H1 (cell line): ENCODE measurements at places on chromosomes 7 and 10.

DNA sequence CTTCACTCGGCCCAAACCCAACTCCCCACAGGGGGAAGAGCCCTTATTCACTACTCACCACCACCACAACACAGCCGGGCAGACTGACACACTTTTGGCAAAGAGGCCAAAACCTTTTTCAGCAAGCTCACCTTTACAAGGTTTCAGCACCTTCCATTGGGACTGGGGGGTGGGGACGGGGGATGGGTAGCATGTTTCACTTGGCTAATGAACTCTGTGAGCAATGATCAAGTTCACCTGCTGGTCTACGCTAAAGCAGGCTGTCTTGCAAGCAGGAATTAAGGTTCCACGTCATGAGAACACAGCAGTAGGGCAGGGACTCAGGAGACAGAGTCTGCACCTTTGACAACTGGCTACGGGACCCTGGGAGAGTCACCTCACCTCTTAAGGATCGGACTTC, 7.0 kb downstream of the FAM53B start:
- no peak for DNase-seq

- no peak for DNase-seq
These were observed 108.8 kb upstream of the MPP7 start for GRCh38 chr10:28411648-28412047.

- peak; percentile 91 for DNase-seq
These were observed 88.4 kb downstream of the BEND7 start for GRCh38 chr10:13440185-13441061.

- DNase-seq = no peak
These were observed 9.2 kb downstream of the MOSPD3 start for GRCh38 chr7:100621554-100621953.

DNA sequence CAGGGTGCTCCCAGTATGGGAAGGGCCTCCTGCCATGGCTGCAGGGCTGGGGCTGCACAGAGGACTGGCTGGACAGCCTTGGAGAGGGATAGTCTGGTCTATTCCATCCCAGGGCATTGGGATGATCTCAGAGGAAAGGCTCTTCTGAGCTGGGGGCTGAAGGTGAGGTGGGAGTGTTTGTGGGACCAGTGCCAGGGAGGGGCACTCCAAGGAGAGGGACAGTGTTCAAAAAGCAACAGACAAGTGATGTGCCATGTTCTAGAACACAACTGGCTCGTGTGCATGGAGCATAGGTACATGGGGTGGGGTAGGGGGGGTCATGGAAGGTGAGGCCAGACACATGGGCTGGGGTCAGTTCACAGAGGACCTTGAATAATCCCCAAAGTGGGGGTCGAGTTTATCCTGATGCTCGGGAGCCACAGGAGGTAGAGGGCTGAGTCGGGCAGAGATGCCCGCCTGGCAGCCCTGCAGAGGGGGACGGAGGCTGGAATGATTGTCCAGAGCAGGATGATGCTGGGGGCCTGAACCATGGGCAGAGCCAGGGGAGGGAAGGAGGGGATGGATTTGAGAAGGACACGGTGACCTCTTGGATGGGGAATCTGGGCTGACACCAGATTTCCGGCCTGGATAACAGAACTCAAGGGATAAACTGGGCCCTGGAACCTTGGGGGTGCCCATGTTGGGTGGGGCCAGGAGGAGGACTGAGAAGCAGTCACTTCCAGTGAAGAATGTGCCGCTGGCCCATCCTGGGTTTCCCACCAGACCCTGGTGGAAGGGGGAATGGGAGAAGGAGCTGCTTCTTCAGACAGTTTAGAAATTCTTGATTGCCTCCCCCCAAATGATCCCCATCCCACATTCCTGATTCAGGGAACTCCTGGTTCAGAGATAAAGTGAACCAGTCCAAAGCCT, 50.4 kb downstream of the NEURL1 start:
- DNase-seq = no peak

DNA sequence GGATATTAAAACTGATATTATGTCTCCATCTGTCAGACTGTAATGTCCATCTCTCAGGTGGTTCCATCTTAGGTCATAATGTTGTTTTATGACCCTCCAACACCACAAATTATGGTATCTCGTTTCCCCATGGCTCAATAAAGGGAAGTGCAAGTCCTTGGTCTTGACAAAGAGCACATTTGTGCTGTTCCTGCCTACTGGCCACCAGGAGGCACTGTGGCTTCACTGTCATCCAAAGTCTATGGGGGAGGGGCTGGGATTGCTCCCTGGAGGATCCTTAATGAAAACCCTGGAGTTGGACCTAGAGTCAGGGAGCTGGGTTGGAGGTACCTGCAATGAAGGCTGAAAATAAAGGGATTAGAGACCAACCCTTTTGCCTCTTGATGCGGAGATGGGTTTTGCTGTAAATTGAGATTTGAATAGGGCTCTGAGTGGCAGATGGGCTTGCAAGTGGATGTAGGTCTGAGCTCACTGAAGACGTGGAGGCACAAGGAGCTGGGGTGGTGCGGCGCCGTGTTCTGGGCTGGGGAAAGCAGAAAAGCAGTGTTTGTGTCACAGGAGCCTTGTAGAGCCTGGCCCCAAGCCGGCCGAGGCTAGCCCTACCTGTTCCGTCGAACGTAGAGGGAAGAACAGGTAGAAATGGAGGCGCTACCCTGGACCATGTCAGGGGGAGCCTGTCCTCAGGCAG, 180.5 kb upstream of the PRSS58 start:
- DNase-seq = peak; percentile 61

- no peak for DNase-seq
These were observed 109.0 kb upstream of the KLF6 start for GRCh38 chr10:3893901-3894563.

DNA sequence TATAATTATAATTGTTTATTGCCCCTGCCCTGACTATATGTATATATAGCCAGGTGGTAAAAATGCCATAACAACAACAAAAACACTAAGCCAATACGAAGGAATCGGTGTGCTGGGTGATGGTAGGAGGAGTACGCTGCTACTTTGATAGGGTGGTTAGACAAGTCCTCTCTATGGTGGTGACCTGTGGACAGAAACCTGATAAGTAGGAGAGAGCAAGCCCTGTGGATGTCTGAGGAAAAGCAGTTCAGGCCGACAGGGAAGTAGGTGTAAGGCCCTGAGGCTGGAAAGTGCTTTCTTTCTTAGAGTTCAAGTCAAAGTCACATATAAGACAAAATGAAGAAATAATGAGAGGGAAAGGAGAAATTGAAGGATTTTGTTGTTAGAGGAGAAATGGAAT, 823.8 kb upstream of the CELF2 start:
- DNase-seq = no peak

- DNase-seq = no peak
These were observed 21.1 kb downstream of the ZNF775 start for GRCh38 chr7:150400008-150400787.

DNA sequence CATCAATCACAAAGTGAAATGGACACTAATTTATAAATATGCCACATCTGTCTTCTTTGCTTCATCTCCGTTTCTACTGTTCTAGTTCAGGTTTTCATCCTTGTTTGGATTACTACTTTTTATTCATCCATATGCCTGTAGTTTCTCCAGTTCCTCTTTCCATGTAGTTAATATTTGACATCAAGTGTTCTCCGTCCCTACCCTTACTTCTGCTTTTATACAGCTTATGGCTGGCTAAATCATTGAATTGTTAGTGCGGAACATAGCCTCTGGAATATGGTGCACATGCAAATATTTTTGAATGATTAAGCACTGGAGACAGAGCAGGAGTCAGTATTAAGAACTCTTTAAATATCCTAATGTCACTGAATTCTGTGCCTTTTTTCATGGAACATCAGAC, 230.0 kb upstream of the PPP1R3A start:
- DNase-seq = no peak

- peak; percentile 96 for DNase-seq
These were observed 104.0 kb downstream of the TRIL start for GRCh38 chr7:28853834-28854749.

DNA sequence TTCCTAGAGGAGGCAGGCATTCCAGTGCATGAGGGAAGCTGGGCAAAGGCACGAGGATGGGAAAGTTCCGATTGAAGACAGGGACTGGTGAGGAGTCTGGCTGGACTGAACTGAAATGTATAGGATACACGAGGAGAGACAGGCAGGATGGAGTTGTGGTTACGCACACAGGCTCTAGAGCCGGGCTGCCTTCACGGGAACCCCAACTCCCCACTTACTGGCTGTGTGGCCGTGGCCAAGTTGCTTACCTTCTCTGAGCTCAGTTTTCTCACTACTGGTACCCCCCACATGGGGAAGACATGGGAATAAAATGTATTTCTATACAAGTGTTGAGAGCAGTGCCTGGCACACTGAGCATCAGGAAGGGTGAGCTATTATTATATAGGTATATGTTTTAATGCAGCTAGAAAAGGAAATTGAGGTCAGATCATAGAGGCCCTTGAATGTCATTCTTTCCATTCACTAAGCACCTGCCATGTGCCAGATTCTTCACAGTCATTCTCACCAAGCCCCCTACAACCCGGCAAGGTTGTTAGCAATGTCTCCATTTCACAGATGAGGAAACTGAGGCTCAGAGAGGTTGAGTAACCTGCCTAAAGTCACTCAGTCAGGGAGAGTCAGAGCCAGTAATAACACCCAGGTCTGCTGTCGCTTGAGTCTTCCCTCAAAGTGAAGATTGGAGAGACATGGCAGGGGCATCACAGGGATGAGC, 9.7 kb downstream of the CHST3 start:
- no peak for DNase-seq

- DNase-seq = no peak
These were observed 108.6 kb downstream of the SRI start for GRCh38 chr7:88111140-88111743.

DNA sequence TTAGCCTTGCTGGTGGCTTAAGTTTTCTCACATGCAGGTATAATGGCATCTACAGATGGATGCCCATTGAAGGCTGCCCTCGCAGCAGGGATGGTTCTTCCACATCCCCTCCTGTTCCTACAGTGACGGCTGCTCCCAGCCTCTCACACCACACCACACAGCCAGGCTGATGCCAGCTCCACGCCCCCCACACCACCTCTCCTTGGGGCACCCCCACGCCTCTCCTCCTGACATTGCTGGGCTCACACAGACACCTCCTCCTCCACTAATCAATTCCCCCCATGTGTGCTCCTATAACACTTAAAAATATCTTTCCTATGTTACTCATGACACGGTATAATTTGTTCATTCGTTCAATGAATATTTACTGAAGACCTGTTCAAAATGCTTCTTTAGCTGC, 244.0 kb downstream of the WDR37 start:
- DNase-seq = no peak

- no peak for DNase-seq
These were observed 11.3 kb upstream of the A1CF start for GRCh38 chr10:50896721-50897120.

- DNase-seq = no peak
These were observed 106.4 kb downstream of the AMPH start for GRCh38 chr7:38524786-38525185.

GRCh38 chr7:120413164-120413563, 140.2 kb downstream of the KCND2 start:
- DNase-seq = no peak

DNA sequence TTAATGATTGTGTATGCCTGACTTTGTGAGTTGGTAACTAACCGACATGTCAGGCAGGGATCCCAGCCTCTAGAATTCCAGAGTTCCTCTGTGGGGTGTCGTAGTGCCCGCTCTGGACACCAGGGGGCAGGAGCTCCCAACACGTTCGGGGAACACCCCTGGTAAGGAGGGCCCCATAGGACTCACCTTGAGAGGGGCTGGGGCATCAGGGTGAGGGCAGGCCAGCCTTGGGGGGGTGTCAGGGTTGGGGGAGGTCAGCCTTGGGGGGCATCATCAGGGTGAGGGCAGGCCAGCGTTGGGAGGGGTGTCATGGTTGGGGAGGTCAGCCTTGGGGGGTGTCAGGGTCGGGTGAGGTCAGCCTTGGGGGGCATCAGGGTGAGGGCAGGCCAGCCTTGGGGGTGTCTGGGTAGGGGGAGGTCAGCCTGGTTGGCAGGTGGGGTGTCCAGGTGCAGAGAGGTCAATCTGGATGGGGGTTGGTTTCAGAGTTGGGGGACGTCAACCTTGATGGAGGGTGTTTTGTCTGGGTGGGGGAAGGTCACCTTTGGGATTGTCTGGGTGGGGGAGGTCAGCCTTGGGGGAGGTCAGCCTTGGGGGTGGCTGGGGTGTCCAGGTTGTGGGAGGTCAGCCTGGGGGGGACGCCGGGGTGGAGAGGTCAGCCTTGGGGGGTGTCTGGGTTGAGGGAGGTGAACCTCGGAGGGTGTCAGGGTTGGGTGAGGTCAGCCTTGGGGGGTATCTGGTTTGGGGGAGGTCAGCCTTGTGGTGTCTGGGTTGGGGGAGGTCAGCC, 45.6 kb upstream of the SUN1 start:
- DNase-seq = peak; percentile 38

DNA sequence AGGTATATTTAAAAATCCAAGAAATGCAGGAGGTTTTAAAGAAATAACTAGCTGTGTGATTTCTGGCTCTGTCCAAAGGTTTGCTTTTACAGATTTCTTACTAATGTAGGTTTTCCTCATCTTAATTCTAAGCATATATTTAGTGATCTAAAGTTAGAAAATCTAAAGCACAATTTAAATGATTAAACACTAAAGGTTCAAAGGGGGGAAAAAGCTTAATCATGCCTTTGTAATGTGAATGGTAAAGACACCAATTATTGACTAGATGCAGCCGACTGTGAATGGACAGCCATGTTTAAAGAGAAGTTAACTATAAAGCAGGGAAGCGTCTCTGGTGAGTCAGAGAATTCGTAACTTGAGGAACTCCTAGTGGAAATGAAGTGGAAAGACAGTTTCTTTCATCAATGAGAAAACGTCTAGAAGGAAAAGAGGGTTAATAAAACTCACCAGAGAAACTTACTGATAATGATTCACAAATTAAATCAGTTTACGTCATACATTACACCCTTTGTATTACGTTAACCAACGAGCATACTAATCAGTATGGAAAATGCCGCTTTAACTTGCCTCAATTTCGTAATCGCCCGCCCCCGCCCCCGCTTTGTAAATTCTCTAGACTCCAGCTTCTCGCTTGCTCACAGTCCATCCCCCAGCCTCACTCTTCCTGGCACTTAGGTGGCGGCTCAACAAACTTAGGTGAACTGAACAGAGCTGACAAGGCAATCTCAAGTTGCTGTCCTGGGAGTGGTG, 1.1 kb upstream of the HBP1 start:
- no peak for DNase-seq

DNA sequence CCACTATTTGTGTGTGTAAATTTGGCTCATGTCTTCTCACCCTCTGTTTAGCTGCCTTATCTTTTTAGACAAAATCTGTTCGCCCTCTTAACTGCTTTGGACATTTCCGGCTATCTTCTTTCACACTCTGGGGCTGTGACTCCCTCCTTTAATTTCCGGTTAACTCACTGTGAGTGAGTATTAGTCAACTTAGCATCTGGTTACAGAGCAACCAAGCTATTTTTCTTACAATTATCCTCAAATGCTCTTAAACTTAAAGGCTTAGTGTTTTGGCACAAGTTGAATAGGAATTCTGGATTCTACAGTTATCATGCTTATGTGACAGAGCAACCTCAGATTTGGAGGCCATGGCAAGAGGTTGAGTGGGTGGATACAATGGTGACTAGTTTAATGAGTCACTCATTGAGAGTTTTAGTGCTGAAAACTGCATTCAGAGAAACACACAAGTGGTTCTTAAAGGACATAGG, 177.6 kb upstream of the SEMA3A start:
- DNase-seq = no peak
